ENCODE measurements at places on chromosomes 2 and 18. TPM values are rescaled to one million over a fixed set of nuclear protein-coding genes. Genes with fewer than 3 reads are reported as not detected.

Gene WNT10A
- not detected for total RNA-seq

Gene CDKL4
- total RNA-seq, result not detected

Gene IL18RAP
- not detected for total RNA-seq

- no peaks in the 10 kb centered on the region for H3K36me3 ChIP-seq
- H3K27me3 ChIP-seq, result no peaks in the 10 kb centered on the region
- H3K4me1 ChIP-seq, result peaks cover 3% of the 10 kb centered on the region
- H3K27ac ChIP-seq, result no peak overlapping the region
Measured at GRCh38 chr2:223835701-223836532, 1.5 kb downstream of the AP1S3 start.

Measured in IMR-90 (cell line).